ENCODE measurements at places on chromosomes 5 and 9.

GRCh38 chr9:130144703-130145102 is 27.5 kb upstream of the NCS1 start:
- peaks cover under 1% of the 10 kb centered on the region for H3K4me1 ChIP-seq
- H3K4me3 ChIP-seq = no peak overlapping the region
- no peak overlapping the region for H3K27ac ChIP-seq
- peaks cover 34% of the 10 kb centered on the region for H3K27me3 ChIP-seq
- DNase-seq = no peak

GRCh38 chr5:147667363-147667762 is 115.2 kb downstream of the JAKMIP2 start:
- no peaks in the 10 kb centered on the region for H3K4me1 ChIP-seq
- no peak for DNase-seq
- H3K4me3 ChIP-seq = no peak overlapping the region
- H3K36me3 ChIP-seq = no peaks in the 10 kb centered on the region
- H3K27ac ChIP-seq = no peak overlapping the region
- peaks cover 4% of the 10 kb centered on the region for H3K27me3 ChIP-seq

DNA sequence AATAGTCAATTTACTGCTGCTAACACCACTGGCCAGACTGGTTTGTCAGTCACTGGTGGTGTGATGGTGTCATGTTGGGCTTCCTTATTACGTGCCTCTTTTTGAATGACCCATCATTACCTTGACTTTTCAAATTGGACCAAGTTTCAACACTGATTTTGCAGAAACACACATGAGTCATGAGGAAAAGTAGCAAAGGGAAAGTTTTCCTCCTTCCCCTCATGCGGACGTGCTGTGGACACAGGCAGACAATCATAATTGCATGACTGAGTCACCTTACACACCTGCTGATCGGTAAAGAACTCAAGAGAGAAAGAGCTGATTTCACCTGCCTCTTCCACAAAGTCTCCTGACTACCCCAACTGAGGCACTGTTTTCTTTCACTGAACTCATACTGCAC is 324.5 kb downstream of the ARRDC3 start:
- no peaks in the 10 kb centered on the region for H3K36me3 ChIP-seq
- no peaks in the 10 kb centered on the region for H3K4me1 ChIP-seq
- no peak overlapping the region for H3K4me3 ChIP-seq

- H3K27me3 ChIP-seq = no peaks in the 10 kb centered on the region
- H3K27ac ChIP-seq = peak overlapping the region; percentile 42
- no peak overlapping the region for H3K4me3 ChIP-seq
- peaks cover 15% of the 10 kb centered on the region for H3K4me1 ChIP-seq
- H3K36me3 ChIP-seq = no peaks in the 10 kb centered on the region
Measured at GRCh38 chr5:75037106-75037505, 15.3 kb downstream of the GCNT4 start.

DNA sequence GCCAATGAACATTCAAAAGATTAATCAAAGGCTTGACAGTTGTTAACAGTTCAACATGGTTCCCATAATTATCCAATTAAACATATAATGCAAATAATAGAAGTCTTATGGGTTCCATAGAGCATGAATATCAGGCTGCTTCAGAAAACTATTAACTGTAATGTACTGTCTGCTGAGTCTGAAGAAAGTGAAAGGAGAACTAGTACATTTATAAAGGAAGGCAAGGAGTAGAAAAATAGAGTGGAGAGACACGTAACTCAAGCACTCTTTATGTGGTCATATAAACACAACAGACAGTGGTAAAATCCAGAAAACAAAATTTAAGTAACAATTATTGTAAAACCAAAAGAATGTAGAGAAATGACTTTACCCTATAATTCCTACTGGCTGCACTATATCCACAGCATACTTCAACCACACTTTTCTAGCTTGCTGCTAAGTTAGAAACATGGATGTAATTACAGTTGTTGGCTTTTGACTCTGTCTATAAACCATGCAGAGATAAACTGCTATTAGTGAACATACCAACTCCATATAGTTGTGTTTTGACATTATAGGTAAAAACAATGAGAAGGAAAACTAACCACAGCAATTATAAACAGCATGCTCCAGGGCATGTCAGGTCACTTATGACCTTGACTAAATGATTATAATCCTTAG is 32.7 kb downstream of the NFIB start:
- no peak overlapping the region for H3K4me3 ChIP-seq
- H3K4me1 ChIP-seq = peaks cover 12% of the 10 kb centered on the region
- peaks cover 11% of the 10 kb centered on the region for H3K27me3 ChIP-seq
- DNase-seq = no peak

- no peaks in the 10 kb centered on the region for H3K36me3 ChIP-seq
- H3K4me3 ChIP-seq = no peak overlapping the region
- DNase-seq = peak; percentile 13
- H3K4me1 ChIP-seq = peaks cover 12% of the 10 kb centered on the region
- no peak overlapping the region for H3K27ac ChIP-seq
Measured at GRCh38 chr5:56175488-56175887, 57.6 kb downstream of the ANKRD55 start.

DNA sequence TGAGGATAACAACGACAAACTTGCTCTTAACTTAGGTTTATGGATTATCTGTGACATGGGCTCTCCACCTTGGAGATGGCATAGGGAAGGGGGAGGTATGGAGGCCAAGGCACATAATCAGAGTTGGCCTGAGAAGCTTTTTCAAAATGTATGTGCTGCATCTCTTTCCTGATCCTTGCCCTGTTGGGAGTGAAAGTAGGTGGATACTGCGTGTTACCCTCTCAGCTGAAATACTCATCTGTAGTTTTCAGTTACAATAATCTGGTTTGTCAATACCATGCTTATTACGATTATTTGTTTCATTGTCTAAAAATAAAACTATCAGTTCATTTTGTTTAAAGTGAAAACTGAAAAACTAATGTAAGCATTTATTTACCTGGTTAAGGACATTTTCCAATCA is 86.7 kb downstream of the SLC44A1 start:
- H3K36me3 ChIP-seq = no peaks in the 10 kb centered on the region
- no peak overlapping the region for H3K27ac ChIP-seq
- H3K27me3 ChIP-seq = no peaks in the 10 kb centered on the region
- DNase-seq = no peak

GRCh38 chr5:97918057-97918456 is 735.0 kb upstream of the RIOK2 start:
- H3K27me3 ChIP-seq = no peaks in the 10 kb centered on the region
- DNase-seq = no peak
- no peak overlapping the region for H3K4me3 ChIP-seq

DNA sequence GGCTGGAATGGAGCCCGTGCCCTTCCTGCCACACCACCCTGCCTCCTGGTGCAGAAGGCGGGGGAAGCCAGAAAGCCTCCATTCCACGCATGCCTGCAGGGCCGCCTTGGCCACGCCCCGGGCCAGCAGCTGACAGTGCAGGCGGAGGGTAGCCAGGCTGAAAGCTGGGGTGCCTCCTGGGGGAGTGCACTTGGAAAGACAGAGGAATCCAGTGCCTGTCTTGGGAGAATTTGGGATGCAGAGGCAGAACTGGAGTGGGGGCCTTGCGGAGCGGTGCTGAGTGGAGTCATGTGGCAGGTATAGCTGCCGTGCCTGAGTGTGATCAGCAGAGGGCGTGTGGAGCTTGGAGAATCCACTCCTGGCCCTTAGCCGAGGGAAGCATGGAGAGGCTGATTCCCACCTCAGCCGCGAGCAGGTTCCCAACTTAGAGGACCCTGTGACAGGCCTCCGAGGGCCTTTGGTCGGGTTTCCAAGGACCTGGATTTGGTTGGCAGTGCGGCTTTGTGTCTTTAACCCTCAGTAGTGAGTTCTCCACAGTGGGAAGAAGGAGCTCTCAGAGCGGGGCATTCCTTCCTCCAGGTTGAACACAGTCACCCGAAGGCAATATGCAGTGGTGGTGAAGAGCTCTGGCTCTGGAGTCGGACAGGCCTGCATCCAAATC is 9.1 kb upstream of the URM1 start:
- H3K4me1 ChIP-seq = peaks cover 7% of the 10 kb centered on the region
- peak; percentile 59 for DNase-seq
- no peaks in the 10 kb centered on the region for H3K36me3 ChIP-seq
- H3K27ac ChIP-seq = peak overlapping the region; percentile 29
- peak overlapping the region; percentile 33 for H3K4me3 ChIP-seq
- H3K27me3 ChIP-seq = no peaks in the 10 kb centered on the region

Data from HCT116 (cell line).